ENCODE measurements at places on chromosomes 3 and 15. TPM values are rescaled to one million over a fixed set of nuclear protein-coding genes. Genes with fewer than 3 reads are reported as not detected.
A peak's percentile ranks its signal among the peaks of the same experiment; 100 is the strongest.

- no peak overlapping the region for H3K4me3 ChIP-seq
- H3K36me3 ChIP-seq = no peaks in the 10 kb centered on the region
- peaks cover 7% of the 10 kb centered on the region for H3K4me1 ChIP-seq
- no peak overlapping the region for H3K27ac ChIP-seq
These were observed 5.5 kb downstream of the IFT80 start for GRCh38 chr3:160393346-160394008.

DNA sequence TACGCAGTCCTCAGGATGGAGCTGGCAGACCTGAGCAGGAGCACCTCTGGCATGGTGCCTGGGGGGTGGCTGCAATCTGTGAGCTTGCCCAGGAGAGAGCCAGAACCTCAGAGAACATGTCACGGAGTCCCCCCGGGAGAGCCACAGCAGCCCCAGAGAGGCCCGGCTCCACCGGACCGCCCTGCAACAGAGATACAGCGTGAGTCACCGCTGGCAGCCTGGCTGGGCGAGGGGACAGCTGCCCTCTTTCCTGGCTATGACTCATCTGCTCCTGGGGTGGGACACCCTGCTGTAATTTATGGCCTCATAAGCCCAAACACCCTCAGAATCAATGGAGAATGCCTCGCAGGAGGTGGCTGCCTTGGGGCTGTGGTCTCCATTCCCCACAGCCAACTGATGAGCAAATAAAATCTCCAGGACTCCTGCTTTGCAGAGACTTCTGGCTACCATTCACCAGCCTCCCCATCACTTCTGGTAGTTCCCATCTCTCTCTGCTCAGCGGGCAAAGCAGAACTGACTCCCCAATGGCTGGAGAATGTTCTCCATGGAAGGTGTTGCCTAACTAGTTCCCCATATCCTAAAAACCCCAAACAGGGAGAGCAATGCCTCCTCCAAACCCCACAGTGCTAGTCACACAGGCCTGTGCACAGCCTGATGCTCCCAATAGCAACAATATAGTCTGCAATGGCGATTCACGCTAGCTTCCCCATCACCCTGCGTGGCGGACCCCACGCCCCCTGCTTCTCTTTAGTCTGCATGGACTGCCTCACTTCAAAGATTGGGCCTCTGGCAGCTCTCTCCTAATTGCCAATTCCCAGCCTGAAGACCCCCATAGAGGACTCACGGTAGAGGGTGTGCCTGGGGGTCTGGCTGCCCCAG, 21.6 kb downstream of the ACSBG1 start:
- peak overlapping the region; percentile 79 for H3K27ac ChIP-seq
- H3K27me3 ChIP-seq = no peaks in the 10 kb centered on the region
- peak overlapping the region; percentile 13 for H3K4me3 ChIP-seq
- H3K36me3 ChIP-seq = no peaks in the 10 kb centered on the region

Gene MORC1
- total RNA-seq = not detected

DNA sequence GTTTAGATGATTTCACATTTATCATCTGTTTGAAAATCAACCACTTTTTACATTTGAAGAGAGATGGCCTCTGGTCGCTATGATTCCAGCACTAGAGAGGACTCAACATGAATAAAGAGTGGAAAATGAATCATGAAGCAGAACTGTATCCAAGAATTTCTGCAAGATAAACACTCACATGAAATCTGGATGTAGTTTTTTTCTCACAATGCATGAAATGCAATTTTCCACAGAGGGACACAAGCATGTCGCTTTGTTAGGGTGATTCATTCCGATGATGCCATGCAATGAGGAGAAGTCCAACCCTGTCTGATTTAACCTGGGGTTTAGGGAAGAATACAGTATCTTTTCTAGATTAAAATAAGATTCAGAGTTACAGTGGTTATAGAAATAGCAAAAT, 50.4 kb upstream of the ADCY5 start:
- H3K4me3 ChIP-seq = no peak overlapping the region
- no peaks in the 10 kb centered on the region for H3K4me1 ChIP-seq
- no peak for DNase-seq
- no peak overlapping the region for H3K27ac ChIP-seq
- no peaks in the 10 kb centered on the region for H3K27me3 ChIP-seq

GRCh38 chr3:109806929-109807328, 469.6 kb upstream of the DPPA4 start:
- H3K27me3 ChIP-seq = no peaks in the 10 kb centered on the region
- no peak overlapping the region for H3K4me3 ChIP-seq
- H3K36me3 ChIP-seq = no peaks in the 10 kb centered on the region
- H3K27ac ChIP-seq = no peak overlapping the region
- DNase-seq = no peak

- no peaks in the 10 kb centered on the region for H3K36me3 ChIP-seq
- peaks cover 28% of the 10 kb centered on the region for H3K4me1 ChIP-seq
- no peak overlapping the region for H3K27ac ChIP-seq
- no peak for DNase-seq
These were observed 9.2 kb upstream of the MEF2A start for GRCh38 chr15:99556578-99556977.

GRCh38 chr15:84601555-84601838, 688 bp downstream of the ZSCAN2 start:
- no peaks in the 10 kb centered on the region for H3K27me3 ChIP-seq
- H3K36me3 ChIP-seq = peaks cover 6% of the 10 kb centered on the region
- peak overlapping the region; percentile 96 for H3K4me3 ChIP-seq
- peaks cover 19% of the 10 kb centered on the region for H3K4me1 ChIP-seq

Gene SLC25A26
- 29.1 TPM for total RNA-seq

Gene CCR1
- total RNA-seq = 1.4 TPM
